ENCODE measurements at places on chromosomes 5 and 9.
A peak's percentile ranks its signal among the peaks of the same experiment; 100 is the strongest.

DNA sequence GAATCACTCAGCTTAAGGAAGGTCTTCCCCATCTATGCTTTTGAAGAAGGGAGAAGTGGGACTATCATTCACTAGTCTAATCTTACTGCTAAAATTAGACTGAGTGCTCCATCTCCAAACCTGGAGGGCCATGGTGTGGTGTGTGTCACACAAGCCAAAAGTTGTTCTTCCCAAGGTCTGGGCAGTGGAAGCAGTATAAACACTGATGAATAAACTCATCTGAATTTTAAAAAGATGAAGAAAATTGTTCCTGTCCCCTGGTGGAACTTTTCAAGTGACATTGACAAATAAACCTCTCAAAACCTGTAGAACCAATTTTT, 16.2 kb downstream of the STX17 start:
- DNase-seq, result no peak

GRCh38 chr5:34740389-34740806, 84.3 kb downstream of the RAI14 start:
- no peak for DNase-seq

DNA sequence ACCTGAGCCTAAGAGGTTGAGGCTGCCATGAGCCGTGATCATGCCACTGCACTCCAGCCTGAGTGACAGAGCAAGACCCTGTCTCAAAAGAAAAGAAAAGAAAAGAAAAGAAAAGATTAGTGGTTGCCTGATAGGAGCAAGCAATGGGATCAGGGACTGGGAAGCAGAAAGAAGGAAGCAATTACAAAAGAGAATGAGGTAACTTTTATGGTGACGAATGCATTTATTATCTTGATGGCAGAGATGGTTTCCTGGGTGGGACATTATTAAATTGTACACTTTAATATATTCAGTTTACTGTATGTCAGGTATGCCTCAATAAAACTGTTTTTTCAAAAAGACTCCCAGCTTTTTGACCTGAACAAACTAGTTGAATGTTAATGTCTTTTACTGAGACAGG, 7.5 kb upstream of the PFDN1 start:
- no peak for DNase-seq

DNA sequence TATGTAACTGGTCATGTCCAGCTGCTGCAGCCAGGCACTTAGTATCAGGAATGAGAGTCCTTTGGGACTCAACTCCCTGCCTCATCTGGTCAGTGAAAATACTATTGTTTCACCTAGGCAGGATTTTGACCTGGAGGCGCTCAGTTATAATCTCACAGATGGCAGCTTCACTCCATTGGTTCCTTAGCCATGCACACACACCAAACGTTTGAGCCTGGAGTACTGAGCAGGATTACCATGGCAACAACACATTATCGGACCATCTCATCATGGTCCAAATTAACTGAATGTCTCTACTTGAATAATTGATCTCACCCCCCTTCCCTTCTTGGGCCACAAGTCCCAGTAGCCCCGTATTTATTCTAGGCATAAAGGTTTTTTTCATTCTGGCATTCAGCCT, 15.0 kb upstream of the SREK1 start:
- DNase-seq, result no peak

DNA sequence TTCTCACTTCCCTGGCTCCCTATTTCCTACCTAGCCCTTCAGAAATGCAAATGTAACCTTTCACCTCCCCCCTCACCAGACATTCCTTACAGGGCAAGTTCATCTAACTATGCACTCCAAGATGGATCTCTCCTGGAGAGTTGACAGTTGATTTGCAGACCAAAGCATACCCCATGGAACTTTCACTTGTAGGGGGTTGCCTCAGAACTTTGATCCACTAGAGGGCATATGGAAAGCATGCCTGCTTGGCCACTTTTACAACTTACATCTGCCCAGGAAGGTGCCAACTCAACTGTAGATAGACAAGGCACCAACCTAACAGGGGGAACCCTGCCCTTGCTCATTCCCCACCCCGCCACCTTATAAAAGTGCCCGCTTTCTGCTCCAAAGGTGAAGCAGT, 187.8 kb downstream of the NXNL2 start:
- DNase-seq, result no peak

- peak; percentile 18 for DNase-seq
Observed at GRCh38 chr5:94968507-94969095, 316.3 kb downstream of the MCTP1 start.

DNA sequence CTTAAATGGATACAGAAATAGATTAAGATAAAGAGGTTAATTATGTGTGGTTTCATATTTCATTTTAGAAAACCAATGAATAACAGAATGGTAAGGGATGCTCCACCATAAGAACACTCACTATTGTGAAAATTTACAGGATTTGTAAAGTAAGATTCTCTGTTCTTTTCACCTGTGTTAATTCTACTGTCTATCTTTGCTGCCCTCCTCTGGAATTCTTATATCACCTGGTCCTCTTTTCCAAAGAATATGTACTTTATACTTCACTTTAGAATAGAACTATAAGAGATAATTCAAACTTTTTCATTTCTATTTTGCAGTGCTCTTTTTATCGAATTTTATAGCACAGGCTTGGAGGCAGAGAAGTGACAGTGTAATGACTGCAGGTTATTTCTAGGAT, 213.4 kb downstream of the LURAP1L start:
- no peak for DNase-seq
